Mononuclear cell (primary cell): ENCODE measurements at places on chromosomes 7 and 10. TPM values are rescaled to one million over a fixed set of nuclear protein-coding genes. Genes with fewer than 3 reads are reported as not detected.

The POLR2J2 gene
- total RNA-seq = 7.9 TPM

The NT5C3A gene
- total RNA-seq = 122 TPM

The GPR141 gene
- 3.8 TPM for total RNA-seq

The AKR1E2 gene
- 19.3 TPM for total RNA-seq

The LIPF gene
- not detected for total RNA-seq

The GIMAP2 gene
- total RNA-seq = 159 TPM

The NEURL1 gene
- 4.8 TPM for total RNA-seq

The SH2B2 gene
- total RNA-seq = 9.2 TPM

The PNLIPRP2 gene
- total RNA-seq = not detected

The TRPV5 gene
- total RNA-seq = not detected

The VSTM4 gene
- total RNA-seq = 0.10 TPM

The PAPOLB gene
- not detected for total RNA-seq

The FEZF1 gene
- total RNA-seq = not detected

The ADO gene
- total RNA-seq = 23.4 TPM

The EGR2 gene
- 11.9 TPM for total RNA-seq

The NPM3 gene
- 28.5 TPM for total RNA-seq

The ACHE gene
- total RNA-seq = 0.21 TPM

The JCAD gene
- 0.10 TPM for total RNA-seq

The SPDYE16 gene
- total RNA-seq = 0.10 TPM

The RET gene
- total RNA-seq = 0.63 TPM

The MLXIPL gene
- 0.42 TPM for total RNA-seq

The PARP12 gene
- 70.6 TPM for total RNA-seq

The NPFFR1 gene
- under 0.01 TPM for total RNA-seq

The ITIH2 gene
- not detected for total RNA-seq

The FBXW4 gene
- total RNA-seq = 78.9 TPM

The RGS10 gene
- 181 TPM for total RNA-seq

The ZNF775 gene
- total RNA-seq = 0.94 TPM

The GIMAP7 gene
- total RNA-seq = 44.2 TPM

The LDB1 gene
- 59.0 TPM for total RNA-seq

The ZNF107 gene
- total RNA-seq = 22.0 TPM

The HOXA4 gene
- total RNA-seq = not detected

The HTR5A gene
- under 0.01 TPM for total RNA-seq

The CYP2C9 gene
- total RNA-seq = not detected

The IRF5 gene
- total RNA-seq = 26.7 TPM

The IFIT1B gene
- 0.10 TPM for total RNA-seq

The PRR15 gene
- total RNA-seq = not detected

The SKAP2 gene
- 14.3 TPM for total RNA-seq

The MYO3A gene
- 0.10 TPM for total RNA-seq

The TSPAN15 gene
- 1.6 TPM for total RNA-seq

The AQP1 gene
- total RNA-seq = 0.42 TPM

The OAT gene
- 74.1 TPM for total RNA-seq

The C10orf67 gene
- total RNA-seq = 0.31 TPM

The ASB10 gene
- total RNA-seq = not detected

The SPDYE11 gene
- total RNA-seq = not detected

The RBP4 gene
- not detected for total RNA-seq

The OR13A1 gene
- total RNA-seq = 0.10 TPM

The TNRC18 gene
- total RNA-seq = 42.4 TPM

The ANKRD1 gene
- not detected for total RNA-seq

The WDR86 gene
- total RNA-seq = 3.9 TPM

The ABCC2 gene
- 2.2 TPM for total RNA-seq

The GDF10 gene
- total RNA-seq = not detected

The CELF2 gene
- 135 TPM for total RNA-seq

The STEAP1B gene
- total RNA-seq = 1.8 TPM

The SLC18A3 gene
- 0.10 TPM for total RNA-seq

The MYL7 gene
- not detected for total RNA-seq

The CCDC3 gene
- 0.21 TPM for total RNA-seq
